ENCODE measurements at places on chromosomes 4 and X.
A peak's percentile ranks its signal among the peaks of the same experiment; 100 is the strongest.

GRCh38 chrX:2135421-2135820, 365.4 kb downstream of the DHRSX start:
- no peak for DNase-seq

- DNase-seq = peak; percentile 38
These were observed 195.0 kb upstream of the CLNK start for GRCh38 chr4:10879411-10880110.

DNA sequence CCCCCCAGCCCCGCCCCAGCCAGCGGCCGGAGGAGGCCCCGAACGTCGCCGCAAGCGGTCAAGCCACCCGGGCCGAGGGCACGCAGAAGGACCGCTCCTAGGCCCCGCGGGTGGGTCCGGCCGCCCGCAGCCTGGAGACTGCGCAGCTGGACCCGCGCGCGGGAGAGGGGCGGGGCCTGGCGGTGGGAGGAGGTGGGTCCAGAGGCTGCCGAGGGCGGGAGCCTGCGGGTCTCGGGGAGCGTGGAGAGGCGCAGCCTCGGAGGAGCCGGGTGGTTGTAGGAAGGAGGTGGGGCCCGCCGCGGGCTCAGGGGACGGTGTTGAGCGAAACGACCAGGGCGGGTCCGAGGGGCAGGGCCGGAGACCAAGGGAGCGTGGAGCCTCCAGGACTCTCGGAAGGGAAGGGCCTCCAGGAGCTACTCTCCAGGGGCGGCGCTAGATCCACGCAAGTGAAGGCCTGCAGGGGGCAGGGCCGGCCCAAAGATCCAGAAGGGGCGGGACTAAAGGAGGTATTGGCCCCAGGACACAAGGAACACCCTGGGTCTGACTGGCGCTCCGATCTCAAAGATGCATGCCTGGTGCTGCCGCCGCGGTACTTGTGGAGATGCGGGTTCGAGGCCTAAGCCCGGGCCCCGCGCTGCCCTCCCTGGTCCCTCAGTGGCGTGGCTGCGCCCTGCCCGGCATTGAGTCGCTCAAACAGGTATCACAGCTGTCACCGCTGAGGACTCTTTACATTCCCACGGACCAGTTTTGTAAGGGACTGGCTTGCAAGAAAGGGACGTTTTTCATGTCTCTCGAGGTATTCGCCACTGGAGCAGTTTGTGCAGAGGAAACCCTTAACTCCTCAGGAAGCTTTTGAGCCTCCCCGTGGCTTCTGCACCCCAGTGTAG, 5.9 kb downstream of the TIMM17B start:
- peak; percentile 85 for DNase-seq

- no peak for DNase-seq
These were observed 62.7 kb downstream of the PRPS1 start for GRCh38 chrX:107691024-107691448.

GRCh38 chr4:144721994-144722393, 76.0 kb downstream of the HHIP start:
- DNase-seq = no peak

DNA sequence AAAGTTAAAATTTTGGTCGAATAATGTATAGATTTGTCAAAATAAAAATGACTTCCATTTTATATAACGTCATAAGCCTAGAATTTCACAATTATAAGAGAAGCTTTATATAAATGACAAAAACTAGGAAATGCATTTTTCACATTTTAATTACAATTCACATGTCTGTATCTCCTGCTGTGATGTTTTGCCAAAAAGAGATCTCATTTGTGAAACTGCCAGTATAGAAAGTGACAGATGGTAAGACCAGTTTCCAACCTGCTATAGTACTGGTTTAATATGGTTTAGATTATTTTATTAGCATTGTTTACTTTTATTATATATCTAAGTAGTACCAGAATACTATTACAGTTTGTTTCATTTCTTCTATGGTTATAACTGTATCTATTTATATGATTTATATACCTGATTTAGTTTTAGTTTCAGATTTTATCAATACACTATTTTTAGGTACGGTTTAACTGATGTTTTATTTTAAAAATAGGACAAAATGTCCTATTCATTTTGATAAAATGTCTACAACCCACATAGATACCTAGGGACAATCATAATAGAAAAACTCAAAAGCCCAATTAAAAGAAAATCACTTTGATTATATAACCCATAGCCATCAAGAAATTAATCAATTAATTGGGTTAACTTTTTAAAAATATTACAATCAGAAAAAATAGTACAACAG, 5.4 kb upstream of the CCSER1 start:
- no peak for DNase-seq

- peak; percentile 38 for DNase-seq
These were observed 512 bp downstream of the NOP14 start for GRCh38 chr4:2962614-2963174.
